ENCODE measurements at places on chromosomes 3 and 15.

GRCh38 chr15:42045211-42045615 is 24.4 kb upstream of the PLA2G4E start:
- DNase-seq = no peak

DNA sequence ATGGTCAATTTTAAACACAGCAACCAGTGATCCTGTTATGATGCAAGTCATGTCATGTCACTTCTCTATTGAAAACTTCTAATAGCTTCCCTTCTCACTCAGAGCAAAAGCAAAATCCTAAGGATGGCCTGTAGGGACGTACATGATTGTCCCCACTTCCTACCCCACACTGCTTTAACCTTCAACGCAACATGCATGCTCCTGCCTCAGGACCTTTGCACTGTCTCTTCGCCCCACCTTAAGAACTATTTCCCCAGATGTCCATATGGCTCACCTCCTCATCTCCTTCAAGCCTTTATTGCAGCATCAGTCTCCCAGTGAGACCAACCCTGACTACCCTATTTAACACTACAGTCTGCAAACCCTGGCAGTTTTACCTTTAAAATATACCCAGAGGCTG is 214.1 kb upstream of the CHRM5 start:
- DNase-seq = no peak

GRCh38 chr15:65512807-65513416 is 4.6 kb downstream of the DPP8 start:
- no peak for DNase-seq

DNA sequence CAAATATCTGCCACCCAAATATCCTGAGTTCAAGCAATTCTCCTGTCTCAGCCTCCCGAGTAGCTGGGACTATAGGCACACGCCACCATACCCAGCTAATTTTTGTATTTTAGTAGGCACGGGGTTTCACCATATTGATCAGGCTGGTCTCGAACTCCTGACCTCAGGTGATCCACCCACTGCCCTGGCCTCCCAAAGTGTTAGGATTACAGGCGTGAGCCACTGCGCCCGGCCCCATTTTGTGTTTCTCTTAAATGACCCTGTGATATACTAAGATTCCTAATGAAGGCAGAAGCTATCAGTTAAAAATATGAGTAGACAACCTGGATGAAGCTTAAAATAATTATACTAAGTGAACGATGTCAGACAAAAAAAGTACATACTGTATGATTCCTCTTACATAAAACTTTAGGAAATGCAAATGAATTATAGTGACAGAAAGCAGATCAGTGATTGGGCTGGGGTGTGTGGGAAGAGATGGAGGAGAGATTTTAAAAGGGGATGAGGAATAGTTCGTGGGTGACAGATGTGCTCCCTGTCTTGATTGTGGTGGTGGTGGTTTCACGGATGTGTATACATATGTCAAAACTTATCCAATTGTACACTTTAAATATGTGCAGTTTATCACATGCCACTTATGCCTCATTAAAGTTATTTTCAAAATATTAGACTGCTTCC is 3.8 kb upstream of the KLHL40 start:
- DNase-seq = no peak

- DNase-seq = no peak
Observed at GRCh38 chr3:105759442-105760078, 109.3 kb downstream of the CBLB start.

- no peak for DNase-seq
Observed at GRCh38 chr3:119437691-119438258, 25.6 kb downstream of the TMEM39A start.

GRCh38 chr15:40258544-40258943 is 19.7 kb downstream of the PAK6 start:
- no peak for DNase-seq

DNA sequence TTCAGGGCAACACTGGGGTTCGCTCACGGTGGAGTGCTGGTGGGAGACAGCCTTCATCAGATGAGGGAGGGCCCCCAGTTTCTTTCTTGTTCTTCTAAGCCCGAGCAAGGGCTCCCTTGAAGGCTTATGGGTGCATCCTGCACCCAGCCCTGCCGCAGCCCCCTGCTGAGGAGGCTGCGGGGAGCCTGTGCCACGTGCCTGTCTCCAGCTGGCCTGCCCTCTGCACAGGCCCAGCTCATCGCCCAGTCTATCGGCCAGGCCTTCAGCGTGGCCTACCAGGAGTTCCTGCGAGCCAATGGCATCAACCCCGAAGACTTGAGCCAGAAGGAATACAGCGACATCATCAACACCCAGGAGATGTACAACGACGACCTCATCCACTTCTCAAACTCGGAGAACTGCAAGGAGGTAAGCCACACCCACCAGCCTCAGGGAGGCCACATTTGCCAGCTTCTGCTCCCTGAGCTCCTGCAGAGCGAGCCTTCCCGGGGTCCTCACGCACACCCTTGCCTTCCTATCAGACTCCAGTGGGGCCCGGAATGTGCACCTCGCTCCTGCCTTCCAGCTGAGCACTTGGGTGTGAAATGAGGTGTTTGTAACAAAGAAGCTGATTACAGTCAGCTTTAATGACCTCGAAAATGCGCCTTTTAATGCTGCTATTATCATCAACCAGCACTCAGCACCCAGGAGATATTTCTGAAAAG is 164.3 kb downstream of the NSMCE3 start:
- DNase-seq = no peak

DNA sequence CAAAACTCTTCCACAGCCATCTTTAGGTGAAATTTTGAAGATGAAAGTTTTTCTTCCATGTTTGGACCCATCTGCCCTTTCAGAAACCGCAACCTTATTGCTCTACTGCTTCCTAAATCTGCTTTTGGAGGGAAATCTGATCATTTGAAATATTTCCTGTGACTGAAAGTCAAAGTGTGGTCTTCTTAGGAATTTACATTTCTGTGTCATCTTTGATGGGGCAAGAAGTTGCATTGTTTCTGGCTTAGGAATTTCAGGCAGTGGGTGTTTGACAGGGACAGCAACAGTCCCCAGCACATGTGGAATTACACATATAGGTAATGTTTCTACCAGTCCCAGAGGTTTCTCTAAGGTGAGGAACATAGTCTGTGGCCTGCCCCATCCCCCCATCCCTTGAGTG is 5.3 kb upstream of the TYRO3 start:
- DNase-seq = no peak

GRCh38 chr15:80695099-80695910 is at the start of gene ABHD17C:
Gene ABHD17C, plus strand, starts transcription at chr15:80695310. Its CDS starts 120 bp downstream, at chr15:80695430.
- no peak for DNase-seq
